Metanephros (tissue), 2 donors: ENCODE measurements at places on chromosomes 1 and 21. TPM values are rescaled to one million over a fixed set of nuclear protein-coding genes. Genes with fewer than 3 reads are reported as not detected.

The SLC25A44 gene
- 20.6 TPM for total RNA-seq

The TEDDM1 gene
- total RNA-seq: not detected

The SH3GLB1 gene
- total RNA-seq: 46.7 TPM

The TP73 gene
- total RNA-seq: 1.1 TPM

The CELA3B gene
- not detected for total RNA-seq

The RNU1-2 gene
- total RNA-seq: 7,909 TPM

The DYNLT5 gene
- 2.2 TPM for total RNA-seq

The FAM110D gene
- 1.5 TPM for total RNA-seq

The CD101 gene
- total RNA-seq: 2.4 TPM

The EPS8L3 gene
- total RNA-seq: 0.41 TPM

The ETV3L gene
- total RNA-seq: not detected

The CLDN14 gene
- 5.5 TPM for total RNA-seq

The ACTA1 gene
- total RNA-seq: 980 TPM

The CSDE1 gene
- total RNA-seq: 325 TPM

The CNN3 gene
- 249 TPM for total RNA-seq

The RNF186 gene
- 0.18 TPM for total RNA-seq

The RNU5D-1 gene
- total RNA-seq: not detected

The MATN1 gene
- total RNA-seq: 0.47 TPM

The NTMT2 gene
- not detected for total RNA-seq

The INSRR gene
- 1.9 TPM for total RNA-seq

The IRF6 gene
- total RNA-seq: 16.0 TPM

The DPH2 gene
- 24.5 TPM for total RNA-seq

The PLA2G2D gene
- not detected for total RNA-seq

The COL8A2 gene
- 3.7 TPM for total RNA-seq
